GM12864 (cell line): ENCODE measurements at places on chromosomes 4 and X.

DNA sequence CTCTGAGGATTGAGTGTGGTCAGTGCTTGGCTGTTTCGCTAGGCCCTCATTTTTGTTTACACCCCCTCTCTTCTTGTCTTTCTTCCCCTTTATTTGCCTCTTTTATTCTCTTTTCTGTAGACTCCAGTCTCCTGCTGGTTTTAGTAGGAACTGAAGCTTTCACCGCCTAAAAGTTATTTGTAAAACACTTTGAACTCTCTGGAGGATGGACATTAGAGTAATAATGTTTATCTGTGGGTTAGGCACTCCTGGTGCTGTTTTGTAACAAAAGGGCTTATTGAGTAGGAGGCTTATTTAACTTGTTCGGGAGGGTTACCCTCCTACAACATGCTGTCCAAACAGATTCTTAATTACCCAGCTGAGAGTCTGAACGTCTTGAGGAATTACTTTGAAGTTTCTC is 1.6 kb upstream of the ARHGAP10 start:
- DNase-seq = no peak

DNA sequence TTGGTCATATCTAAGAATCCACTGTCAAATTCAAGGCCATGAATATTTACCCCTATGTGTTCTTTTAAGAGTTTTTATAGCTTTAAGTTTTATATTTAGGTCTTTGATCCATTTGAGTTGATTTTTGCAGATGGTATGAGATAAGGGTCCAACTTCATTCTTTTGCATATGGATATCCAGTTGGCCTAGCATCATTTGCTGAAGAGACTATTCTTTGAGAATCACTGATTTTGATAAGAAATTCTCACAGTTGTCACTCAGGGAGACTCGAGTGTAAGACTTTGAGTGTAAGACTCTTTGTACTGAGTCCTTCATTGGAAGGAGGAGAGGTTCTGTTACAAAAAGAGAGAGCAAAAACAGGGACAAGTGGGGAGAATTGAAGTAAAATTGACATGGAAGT is 74.8 kb downstream of the CBLL2 start:
- no peak for DNase-seq

DNA sequence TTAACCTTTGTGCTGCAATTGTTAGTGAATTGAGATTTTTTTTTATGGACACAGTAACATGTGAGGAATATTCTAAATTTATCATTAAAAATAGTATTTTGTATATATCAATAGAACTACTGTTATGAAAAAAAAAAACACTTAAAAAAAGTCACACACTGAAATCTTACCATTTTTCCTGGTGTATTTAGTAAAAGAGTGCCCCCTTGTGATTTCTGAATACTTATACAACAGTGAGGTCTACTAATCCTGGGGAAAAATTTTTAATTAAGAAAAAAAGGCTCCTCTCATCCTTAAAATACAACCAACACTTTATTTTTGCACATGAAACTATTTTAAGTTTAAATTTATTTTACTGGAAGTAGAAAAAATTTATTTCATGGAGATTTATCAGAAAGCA is 56.4 kb upstream of the SPOCK3 start:
- no peak for DNase-seq

GRCh38 chrX:40329616-40330015 is 231.9 kb upstream of the BCOR start:
- DNase-seq = no peak

GRCh38 chrX:78092296-78092695 is 11.8 kb upstream of the PGK1 start:
- DNase-seq = no peak

DNA sequence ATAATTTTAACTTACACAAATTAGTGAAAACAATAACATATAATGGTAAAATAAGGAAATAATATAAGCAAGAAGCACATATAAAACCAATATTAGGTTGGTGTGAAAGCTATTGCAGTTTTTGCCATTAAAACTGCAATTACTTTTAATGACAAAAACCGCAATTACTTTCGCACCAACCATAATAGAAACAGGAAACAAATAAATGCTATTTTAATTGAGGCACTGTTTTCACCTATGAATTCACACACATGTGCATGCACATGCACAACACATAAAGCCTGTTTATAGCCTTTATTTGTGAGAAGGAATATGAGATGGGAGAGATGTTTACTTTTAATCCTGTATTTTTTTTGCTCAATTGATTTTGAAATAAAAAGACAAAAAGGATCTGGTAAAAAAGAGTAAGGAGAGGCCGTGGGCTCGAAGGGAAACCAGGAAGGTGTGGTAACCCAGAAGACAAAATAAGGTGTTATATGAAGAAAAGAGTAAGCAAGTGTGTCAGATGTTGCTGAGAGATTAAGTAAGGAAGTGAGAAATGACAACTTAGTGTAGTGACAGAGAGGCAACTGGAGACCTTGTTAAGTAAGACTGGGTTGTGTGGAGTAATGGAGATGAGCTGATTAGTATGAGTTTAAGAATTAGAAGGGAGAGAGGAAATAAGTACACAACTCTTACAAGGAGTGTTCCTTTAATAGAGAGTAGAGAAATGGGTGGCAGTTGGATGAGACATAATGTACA is 69.0 kb downstream of the KLHL13 start:
- no peak for DNase-seq

- no peak for DNase-seq
Measured at GRCh38 chrX:150683536-150684146, 9.6 kb upstream of the MTMR1 start.

DNA sequence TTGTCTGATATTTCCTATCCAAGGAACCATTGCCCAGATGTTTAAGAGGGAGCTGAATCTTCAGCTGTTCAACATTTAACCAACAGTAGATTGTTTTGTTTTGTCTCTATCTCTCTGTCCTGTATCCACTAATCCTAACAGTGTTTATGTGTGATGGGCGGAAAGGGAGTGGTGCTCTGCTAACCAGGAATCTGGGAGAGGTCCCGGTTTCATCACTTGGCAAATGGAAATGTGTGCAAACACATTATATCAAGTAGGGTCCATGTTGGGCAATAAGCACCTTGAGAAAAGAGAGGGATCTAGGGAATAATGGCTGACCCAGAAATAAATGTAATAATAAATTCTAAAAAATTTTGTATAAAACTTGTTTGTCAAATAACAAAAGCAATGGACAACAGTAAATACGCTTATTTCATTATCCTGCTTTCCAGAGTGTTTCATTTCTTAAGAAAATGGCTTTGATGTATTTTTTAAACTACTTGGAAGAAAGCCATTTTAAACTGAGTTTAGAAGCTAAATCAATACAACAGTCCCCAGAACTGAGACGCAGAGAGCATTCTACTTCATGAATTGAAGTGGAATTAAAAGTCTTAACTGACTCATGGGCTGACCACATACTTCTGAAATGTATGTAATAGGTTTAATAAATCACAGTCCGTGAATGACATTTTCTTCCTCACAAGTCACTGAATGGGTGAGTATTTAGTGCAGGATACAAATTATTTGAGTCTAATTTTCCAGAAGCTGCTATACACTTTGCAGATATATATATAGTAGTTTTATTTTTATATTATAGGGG is 55.8 kb downstream of the EMCN start:
- DNase-seq = no peak

GRCh38 chrX:133495464-133496391 is 80.4 kb upstream of the GPC4 start:
- DNase-seq = no peak

DNA sequence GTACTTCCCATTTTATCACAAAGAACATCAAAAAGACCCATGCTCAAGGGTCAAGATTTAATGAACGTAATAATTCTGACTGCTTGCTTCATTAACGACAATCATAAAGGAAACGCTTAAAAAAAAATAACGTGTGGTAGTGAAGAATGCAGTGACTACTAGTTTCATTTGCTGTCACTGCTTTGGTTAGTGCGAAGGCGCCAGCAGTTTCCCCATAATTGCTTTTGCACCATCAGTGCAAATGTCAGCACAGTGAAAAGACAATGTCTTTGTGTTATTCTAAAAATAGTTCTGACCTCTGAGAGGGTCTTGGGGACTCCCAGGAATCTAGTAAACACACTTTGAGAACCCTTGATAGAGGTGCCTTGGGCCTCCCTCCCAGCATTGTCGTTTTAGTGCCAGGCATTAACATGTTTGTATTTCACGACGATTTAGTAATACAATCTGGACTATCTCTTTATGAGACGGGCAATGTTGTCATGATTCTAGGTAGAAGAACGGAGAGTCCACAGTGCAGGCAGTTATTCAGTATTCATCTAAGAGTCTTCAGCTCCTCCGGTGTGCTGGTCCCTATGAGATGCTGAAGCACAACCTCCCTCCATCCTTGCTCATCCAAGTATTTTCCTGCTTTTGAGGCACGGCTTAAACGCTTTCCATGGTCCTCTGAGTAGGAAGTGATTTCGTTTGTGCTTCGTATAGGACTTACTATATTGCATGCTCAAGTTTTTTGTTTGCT is 71.0 kb downstream of the AFF1 start:
- no peak for DNase-seq

GRCh38 chrX:101478366-101478765 is 6.9 kb upstream of the ARMCX4 start:
- no peak for DNase-seq

DNA sequence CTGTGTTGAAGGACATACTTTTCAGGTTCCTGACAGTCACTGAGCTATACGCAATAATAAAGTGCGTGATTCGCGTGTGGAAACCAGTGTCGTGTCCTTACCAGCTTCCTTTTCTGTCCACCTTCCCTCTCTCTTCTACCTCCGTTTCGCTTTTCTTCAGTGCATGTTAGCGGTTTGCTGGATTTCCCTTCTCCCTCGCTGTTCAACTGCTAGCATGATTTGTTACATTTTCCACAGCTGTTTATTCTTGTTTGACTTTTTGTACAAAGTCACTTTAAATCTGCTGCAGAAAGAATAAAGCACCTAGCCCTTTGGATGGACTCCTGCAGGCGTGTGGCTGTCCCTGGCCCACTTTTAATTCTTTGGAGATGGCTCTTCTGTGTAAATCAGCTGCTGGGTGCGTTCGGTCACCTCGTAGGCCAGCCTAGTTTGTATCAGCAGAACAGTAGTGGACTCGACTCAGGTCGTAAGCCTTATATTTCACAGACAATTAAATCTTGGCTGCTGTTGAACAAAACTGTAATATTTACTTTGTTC is 8.9 kb upstream of the HAND2 start:
- DNase-seq = no peak

DNA sequence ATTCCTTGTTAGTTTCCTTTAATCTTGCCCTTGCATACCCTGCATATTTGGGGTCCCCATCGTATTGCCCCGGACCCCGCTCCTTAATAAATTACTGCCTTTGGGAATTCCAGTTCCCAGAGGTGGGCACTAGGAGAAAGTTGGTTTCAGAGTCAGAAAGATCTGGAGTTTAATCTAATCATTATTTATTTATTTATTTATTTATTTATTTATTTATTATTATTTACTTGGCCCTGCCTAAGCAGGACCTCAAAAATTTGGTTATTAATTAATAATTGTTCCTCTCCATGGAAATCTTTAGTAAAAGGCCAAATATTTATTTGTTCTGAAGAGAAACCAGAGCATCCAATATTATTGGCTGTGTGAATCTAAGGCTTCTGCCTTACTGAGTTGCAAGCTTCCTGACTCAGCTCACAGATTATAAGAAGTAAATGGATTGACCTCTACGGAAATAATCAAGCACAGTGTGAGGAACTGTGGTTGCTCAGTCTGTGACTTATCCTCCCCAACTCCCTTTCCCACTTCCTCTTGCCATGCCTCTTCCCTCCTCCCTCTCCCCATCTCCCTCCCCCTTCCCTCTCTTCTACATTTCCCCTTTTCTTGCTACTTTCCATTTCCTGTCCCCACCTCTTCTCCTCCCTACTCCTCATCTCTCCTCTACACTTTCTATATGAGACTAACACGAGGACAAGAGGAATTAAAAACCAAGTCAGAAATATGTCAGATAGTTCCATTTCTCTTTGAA is 61.5 kb upstream of the AP1S2 start:
- no peak for DNase-seq

- no peak for DNase-seq
Measured at GRCh38 chrX:17669891-17670290, 67.4 kb upstream of the SCML1 start.

DNA sequence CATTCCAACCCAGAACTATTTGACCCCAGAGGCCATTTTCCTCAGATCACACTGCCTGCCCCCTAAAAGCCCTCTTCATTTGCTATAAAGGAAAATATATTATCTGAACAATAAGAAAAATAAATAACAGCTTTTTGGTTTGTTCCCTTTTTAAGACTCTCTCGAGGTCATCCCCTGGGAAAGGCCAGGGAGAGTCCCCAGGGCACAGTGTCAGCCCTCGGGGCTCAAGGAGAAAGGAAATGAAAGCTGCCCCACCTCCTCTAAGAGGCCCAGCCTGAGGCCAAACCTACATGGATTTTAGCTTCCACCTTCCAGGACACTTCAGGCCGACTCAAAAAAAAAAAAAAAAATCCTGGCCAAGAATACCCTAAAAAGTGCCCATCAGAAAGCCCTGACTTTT is 97.6 kb downstream of the SH3KBP1 start:
- no peak for DNase-seq

DNA sequence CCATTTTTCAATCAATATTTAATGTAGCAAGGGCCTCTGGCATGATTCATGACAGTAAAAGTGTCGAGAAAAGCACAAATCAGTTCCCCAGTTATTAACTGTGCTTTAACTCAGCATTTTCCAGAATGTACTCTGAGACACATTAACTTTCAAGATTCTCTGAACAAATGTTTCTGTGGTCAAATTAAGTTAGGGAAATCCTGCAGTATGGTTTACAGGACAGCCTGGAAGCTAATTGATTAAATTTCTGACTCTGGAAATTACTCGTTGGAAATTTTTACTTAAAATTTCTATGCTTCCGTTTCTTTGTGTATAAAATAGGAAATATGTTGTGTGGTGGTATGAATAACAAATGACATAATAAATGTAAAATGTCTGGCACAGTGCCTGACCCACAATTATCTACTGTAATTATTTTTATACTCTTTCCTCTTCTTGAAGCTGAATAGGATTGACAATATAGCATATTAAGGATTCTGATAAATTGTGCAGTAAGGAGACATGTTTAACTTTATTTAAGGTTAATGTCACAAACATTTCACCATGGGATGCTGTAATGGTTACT is 33.7 kb downstream of the STK32B start:
- no peak for DNase-seq

GRCh38 chr4:54661169-54661568 is 3.4 kb downstream of the KIT start:
- DNase-seq = no peak

DNA sequence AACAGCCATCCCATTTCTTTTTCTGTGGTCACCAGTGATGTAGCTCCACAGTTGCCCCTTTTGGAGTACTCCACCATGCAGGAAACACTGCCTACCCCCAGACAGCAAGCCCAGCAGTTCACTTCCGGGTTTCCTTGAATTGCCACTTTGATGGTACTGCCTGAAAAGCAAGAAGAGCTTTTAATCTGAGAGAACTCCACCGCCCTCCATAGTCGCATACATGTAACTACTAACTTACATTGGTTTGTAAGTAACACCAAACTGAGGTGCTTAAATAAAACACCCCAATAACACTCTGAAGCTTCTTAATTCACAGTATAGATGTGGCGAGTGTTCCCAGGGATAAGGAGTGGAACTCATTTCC is 53.6 kb upstream of the HPSE start:
- DNase-seq = no peak

DNA sequence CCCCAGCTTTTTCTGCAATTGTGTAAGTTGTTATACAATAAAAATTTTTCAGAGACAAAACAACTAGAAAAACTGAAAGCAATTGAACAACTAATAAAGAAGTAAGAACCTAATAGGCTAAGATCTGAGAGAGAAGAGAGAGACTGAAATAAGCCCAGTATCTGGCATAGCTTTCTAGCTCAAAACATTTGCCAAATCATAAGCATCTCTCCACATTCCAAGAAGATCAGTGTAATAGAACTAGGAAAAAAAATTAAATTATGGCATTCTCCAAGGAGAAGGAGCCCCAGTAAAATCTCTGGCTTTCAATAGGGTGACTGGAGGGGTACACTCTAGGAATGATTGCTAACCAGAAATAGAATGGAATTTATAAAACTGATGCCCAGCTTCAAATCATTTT is 19.0 kb upstream of the PPP3CA start:
- no peak for DNase-seq
